ENCODE measurements at places on chromosomes 1 and 21.

- DNase-seq = no peak
Measured at GRCh38 chr1:209344156-209344555, 239.4 kb upstream of the CAMK1G start.

GRCh38 chr1:235863699-235864093 is 3.0 kb downstream of the LYST start:
- DNase-seq = no peak

DNA sequence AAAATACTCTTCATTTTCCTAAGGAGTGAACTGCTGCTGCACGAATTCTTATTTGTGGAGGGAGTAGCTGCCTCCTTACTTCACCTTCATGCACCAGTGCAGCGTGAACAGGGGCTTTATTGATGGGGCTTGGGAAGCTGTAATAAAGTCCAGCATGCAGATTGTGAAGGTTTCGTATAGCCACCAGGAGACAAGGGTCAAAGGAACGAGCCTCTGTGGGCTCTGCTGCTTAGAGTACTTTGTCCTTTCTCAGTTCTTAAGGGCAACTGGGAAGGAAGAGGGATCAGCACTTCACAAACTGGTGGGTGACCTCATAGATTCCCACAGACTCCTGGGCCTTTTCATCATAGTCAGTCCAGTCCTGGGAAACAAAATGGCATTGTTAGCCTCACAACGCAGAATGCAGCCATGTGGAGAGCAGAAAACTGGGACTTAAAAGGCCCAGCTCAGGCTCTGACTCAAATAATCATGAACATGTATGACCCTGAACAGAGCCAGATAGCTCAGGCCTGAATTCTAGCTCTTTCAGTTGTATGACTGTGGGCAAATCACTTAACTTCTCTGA is 6.0 kb downstream of the CZIB start:
- DNase-seq = no peak

DNA sequence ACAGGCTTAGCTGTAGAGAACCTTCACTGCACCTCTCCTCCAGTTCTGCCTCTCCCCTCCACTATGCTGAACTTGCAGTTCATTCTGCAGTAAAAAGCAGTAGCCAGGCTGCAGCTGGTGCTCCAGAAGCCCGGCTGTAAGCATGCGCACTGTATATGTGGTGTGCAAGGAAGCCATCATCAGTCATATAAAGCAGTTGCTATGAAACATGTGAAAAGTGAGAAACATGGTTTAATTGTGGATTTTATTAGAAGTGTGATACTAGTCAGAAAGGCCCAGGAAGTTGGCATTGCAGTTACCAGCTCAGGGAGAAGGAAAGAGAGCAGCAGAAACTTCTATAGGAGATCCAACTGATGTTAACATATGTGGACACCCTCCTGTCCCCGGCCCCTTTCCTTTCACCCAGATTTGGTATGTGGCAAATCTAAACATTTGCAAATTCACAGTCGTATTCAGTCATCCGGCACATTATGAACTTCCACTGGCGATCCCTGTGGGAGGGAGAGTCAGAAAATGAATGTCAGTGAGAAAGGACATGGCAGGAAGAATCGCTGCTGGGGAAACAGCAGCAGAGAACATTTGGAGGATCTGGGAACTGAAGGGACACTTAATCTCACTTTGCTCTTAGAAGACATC is 32.8 kb downstream of the DPT start:
- DNase-seq = no peak

- DNase-seq = no peak
Measured at GRCh38 chr21:41345934-41346685, 15.7 kb upstream of the MX2 start.

- no peak for DNase-seq
Measured at GRCh38 chr1:51327386-51327785, 3.0 kb downstream of the TTC39A start.

GRCh38 chr1:74356493-74356892 is 121.3 kb downstream of the TNNI3K start:
- DNase-seq = no peak

DNA sequence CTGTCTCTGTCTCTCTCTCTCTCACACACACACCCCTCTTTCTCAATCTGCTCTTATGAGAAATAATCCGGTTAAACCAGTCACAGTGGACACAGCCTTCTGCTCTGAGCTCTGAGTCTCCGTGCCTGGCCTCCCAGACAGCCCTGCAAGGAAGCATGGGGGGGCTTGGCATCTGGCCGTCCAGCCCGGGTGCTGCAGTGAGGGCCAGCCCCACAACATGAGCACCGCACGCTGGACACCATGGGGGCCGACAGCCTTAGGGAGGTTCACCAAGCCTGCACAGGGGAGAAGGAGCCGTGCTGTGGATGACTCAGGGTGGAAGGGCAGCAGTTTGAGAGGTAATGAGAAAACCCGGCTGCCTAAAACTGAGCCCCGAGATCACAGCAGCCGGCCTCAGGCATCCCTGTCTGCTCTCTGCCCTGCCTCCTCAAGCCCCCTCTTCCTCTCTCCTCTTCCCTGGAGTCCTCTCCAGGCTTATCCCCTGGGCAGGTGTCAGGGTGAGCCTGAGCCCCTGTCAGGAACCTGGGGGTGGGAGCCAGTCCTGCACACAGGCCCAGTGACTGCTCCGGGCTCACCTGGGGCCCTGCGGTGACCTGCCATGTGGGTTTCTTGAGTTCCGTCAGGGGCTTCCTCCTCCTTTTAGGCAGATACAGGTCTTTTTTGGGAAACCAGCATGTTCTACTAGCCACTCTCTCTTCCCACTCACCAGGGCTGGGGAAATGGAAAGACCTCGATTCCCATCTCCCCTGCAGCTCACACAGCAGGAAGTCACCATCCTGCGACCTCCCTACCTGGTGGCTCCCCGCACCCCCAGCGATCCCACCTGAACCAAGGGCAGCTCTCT is 92.8 kb downstream of the ITPKB start:
- DNase-seq = no peak

- DNase-seq = no peak
Measured at GRCh38 chr21:29583424-29583924, 284.8 kb downstream of the BACH1 start.

DNA sequence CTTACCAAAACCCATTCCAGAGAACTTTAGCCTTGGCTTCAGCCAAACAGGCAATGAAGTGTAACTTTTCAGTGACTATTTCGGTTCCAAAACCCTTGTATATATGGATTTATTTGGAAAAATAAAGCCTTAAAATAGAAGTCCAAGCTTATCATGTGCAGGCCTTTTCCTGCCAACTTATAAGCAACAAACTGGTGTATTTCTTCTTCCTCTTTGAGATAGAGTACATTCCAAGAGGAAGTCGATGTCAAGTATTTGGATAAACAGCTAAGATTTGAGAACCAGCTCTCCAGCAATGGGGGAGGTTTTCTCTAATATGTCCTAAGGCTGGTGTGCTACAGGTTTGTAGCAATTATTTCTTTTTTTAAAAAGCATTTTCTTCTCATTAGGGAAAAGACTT is 407.8 kb downstream of the DUSP10 start:
- DNase-seq = no peak

- DNase-seq = no peak
Measured at GRCh38 chr21:35275776-35276175, 226.7 kb upstream of the RUNX1 start.

GRCh38 chr1:51919684-51920083 is 41.2 kb upstream of the NRDC start:
- no peak for DNase-seq

GRCh38 chr1:17923666-17924065 is 168.5 kb downstream of the ACTL8 start:
- no peak for DNase-seq

- no peak for DNase-seq
Measured at GRCh38 chr1:225711236-225711937, 58.5 kb upstream of the ENAH start.

DNA sequence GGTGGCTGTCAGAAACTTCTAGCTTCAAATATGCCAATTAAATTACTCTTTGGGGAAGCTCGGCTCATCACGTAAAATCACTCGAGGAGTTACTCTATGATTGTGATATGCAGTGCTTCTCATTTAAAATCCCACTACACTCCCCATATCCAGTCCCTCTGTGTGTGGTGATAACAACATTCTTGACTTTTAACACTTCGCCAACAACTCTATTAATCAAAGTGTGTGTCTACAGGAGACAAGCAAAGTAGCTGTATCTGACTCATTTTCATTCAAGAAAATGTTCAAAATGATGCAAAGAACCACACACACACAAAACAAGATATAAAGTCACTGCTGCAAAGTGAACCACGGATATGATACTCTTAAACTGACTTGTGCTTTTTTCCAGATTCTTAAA is 341.3 kb downstream of the DSCAM start:
- no peak for DNase-seq

DNA sequence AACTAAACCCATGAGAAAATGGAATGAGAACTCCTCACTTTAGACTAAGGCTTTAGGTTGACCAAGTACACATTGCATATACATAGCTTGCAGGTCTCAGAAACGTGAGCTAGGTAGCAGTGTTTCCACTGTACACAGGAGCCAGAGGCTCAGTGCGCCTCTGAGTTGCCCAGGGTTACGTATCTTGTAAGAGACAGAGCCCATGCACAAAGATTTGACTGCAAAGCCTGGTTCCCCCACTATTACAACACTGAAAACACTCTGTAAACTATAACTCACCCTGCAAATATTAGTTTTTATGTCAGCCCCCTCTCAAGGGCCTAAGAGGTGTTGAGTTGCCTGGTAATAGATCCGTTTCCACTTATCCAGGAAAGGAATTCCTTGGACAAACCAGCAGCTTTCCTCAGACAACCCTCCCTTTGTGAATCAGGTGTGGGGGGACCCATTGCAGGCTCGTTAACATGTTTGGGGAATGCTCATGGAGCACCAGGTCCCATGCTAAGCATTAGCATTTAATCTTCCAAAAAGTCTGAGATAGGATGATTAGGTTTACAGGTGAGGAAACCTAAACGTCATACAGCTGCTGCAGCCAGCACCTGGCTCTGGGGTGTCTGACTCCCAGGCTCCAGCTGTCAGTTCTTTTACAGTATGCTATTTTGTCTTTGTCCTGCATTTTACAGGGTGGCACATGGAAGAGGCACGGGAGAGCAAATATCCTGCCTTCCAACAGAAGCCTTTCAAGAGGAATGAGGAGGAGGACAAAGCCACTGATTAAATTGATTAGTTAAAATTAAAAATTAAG is 25.7 kb downstream of the TENT5C start:
- DNase-seq = no peak

DNA sequence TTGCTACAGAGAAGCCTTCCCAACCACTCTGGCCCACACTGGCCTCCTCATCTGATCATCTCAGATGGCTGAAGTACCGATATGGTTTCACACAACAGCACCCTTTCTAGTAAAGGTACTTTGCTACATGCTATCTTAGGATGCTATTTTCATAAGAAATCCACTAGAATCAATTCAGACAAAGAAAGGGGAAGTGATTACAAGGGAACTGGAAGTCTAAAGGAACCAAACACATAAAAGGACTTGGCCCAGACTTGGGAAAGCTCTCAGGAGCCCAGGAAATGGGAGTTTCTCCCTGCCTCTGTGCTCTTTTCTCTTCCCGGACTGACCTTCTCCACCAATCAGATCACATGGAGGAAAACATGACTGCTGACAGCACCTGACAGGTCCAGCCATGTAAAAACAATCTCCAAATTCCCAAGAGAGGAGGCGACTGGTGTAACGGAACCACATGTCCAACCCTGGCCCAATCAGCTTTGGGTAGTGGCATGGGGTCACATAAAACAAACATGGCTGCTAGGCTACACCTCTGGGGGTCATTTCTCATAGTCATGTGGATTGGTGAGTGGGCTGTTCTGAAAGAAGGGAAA is 12.7 kb upstream of the FOXE3 start:
- DNase-seq = no peak

DNA sequence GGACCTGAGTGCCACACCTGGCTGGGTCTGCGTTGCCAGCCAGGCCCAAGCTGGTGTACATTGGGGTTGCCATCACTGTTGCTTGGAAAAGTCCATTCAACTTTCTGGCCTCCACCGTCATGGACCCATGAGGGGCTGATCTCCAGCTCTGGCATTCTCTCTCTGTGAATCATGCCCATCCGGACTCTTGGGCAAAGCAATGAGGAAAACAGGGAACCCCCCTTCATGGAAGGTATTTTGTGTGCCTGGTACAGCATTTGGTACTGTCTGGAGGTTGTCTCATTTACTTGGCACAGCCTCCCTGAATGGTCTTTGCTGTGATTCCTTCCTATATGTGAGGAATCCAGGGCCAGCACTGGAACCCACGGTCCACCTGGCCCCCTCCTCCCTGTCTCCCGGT is 99.4 kb downstream of the FOXD2 start:
- no peak for DNase-seq

DNA sequence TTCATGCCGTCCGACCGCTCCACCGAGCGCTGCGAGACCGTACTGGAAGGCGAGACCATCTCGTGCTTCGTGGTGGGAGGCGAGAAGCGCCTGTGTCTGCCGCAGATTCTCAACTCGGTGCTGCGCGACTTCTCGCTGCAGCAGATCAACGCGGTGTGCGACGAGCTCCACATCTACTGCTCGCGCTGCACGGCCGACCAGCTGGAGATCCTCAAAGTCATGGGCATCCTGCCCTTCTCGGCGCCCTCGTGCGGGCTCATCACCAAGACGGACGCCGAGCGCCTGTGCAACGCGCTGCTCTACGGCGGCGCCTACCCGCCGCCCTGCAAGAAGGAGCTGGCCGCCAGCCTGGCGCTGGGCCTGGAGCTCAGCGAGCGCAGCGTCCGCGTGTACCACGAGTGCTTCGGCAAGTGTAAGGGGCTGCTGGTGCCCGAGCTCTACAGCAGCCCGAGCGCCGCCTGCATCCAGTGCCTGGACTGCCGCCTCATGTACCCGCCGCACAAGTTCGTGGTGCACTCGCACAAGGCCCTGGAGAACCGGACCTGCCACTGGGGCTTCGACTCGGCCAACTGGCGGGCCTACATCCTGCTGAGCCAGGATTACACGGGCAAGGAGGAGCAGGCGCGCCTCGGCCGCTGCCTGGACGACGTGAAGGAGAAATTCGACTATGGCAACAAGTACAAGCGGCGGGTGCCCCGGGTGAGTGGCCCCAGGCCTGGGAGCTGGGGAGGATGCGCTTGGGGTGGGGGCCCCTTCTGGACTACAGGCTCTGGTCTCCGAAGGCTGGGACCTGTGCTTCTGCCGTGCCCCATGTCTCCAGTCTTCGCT is 1.1 kb downstream of the SKI start:
- no peak for DNase-seq

GRCh38 chr1:226420328-226420727 is 12.4 kb upstream of the PARP1 start:
- no peak for DNase-seq

DNA sequence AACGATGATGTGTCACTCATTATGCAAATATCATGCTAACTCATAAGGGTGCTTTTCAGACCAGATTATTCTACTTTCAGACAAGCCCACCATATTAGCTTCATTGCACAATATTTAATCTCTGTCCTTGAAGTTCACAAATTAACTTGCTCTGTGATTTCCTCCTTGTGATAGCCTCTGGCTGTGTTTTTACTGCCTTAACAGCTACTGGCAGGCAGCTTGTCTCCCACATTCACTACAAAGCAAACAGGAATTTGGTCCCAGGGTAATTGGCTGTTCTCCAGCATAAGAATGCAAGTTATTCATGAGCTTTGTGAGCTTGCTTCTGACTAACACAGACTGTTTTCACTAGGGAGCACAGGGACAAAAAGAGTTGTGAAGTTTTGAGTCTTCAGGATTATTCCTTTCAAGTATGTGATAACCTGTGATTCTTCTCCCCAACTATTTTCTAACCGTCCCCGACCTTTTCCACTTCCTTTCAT is 87.9 kb upstream of the HMCN1 start:
- no peak for DNase-seq
